Activated CD8-positive, alpha-beta memory T cell treated with anti-CD3 and anti-CD28 coated beads, Interleukin-2, amount 50 U/mL, for 48 hours (primary cell): ENCODE measurements at places on chromosomes 6 and 20.
A peak's percentile ranks its signal among the peaks of the same experiment; 100 is the strongest.

DNA sequence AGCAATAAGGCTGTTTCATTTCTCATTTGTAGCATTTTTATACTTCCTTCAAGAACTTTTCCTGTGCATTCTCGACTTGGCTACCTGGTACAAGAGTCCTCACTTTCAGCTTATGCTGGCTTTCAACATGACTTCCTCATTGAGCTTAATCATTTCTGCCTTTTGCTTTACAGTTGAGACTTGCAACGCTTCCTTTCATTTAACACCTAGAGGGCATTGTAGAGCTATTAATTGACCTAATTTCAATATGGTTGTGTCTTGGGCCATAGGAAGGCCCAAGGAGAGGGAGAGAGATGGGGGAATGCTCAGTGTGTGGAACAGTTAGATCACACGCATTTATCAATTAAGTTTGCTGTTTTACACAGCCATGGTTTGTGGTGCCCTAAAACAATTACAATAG, 37.2 kb downstream of the SLC22A2 start:
- DNase-seq, result no peak

- no peak for DNase-seq
Observed at GRCh38 chr20:53699906-53700305, 106.3 kb upstream of the ZNF217 start.

DNA sequence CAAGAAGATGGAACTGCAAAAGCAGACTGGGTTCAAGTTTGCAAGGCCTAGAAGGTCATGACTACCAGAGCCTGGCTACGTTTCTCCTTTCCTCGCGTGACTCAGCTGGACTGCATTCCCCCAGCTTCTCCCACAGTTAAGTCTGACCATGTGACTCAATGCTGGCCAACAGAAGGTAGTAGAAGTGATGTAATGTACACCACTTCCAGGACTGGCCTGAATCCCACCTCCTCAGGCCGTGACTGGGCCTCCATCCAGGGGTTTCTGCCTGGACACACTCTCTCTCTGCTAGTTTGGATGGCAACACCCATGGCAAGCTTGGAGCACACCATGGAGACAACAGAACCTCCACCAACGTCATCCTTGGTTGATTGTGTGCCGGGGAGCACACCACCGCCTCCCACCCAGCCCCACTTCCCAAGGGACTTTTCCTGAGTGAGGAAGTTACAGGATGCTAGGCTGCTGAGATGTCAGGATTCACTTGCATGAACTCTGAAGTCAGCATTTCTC, 112.0 kb upstream of the CDYL start:
- DNase-seq, result no peak

DNA sequence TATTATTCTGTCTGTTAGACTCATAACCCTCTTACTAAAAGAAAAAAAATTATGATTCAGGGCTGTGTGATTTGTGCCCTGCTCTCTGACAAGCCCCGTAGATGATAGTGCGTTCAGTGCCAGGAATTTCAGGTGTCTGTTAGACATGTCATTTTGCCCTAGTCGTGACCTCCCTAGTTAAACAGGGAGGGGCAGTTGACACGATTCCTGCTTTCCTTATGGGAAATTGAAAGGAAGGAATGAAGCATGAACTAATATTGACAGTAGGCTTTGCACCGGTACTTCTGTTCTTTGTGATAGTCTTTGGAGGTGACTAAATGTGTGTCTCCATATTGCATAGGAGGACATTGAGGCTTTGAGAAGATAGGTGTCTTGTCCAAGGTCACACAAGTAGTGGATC, 26.3 kb downstream of the RPRD1B start:
- DNase-seq, result no peak

GRCh38 chr20:32972181-32973076, 31.8 kb downstream of the SUN5 start:
- peak; percentile 82 for DNase-seq

DNA sequence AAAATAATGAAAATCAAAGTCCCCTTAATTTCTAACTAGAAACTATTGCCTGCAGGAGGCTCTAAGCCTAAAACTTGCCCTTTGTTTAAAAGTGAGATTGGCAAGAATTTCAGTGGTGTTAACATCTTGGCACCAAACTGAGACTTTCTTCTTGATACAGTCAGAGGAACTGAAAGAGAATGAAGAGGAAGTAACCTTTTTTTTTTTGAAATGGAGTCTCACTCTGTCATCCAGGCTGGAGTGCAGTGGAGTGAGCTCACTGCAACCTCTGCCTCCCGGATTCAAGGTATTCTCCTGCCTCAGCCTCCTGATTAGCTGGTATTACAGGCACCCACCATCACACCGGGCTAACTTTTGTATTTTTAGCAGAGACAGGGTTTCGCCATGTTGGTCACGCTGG, 3.6 kb downstream of the DOP1A start:
- DNase-seq, result no peak

- DNase-seq, result no peak
Observed at GRCh38 chr20:12404941-12405340, 487.2 kb downstream of the BTBD3 start.

- DNase-seq, result no peak
Observed at GRCh38 chr20:46416839-46417238, 10.4 kb upstream of the ELMO2 start.

DNA sequence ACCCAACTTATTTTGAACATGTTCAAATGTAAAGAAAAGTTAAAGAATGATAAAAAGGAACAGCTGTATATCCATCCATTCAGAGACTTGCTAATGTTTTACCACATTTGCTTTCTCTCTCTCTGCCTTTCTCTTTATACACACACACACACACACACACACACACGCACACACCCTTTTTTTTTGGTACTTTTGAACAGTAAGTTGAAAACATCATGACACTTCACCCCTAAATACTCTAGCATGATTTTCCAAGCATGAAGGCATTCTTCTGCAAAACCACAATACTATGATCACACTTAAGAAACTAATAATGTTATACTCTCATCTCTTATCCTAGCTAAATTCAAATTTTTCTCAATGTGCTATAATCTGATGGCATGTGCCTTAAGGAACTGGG, 192.3 kb downstream of the UTRN start:
- no peak for DNase-seq

DNA sequence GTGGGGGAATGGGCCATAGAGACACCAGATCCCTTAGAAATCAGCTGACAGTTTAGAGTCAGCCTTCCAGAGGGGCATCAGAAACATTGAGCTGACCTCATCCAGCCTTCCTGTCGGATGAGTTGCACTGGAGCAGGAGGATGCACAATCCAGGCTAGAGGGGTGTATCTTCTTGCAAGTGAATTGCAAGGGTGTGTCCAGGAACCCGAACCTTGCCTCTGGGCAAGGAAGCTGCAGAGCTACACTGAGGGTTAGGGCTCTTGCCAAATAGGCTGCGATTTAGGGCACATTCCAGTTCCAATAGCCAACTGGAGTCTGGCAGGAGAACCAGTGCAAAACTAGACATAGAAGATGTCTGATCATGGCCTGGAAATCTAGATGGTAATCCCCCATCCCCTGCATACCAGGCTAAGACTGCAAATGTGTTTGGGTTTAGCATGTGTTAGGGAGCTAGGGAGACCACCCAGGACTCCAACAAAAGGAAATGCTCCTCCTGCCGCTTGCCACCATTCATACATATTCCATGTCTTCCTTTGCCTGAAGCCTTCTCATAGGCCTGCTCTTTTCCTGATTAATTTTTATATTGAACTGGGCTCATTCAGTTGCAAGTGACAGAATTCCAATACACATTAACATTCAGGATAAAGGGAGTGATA, 6.3 kb upstream of the UTRN start:
- DNase-seq, result no peak

DNA sequence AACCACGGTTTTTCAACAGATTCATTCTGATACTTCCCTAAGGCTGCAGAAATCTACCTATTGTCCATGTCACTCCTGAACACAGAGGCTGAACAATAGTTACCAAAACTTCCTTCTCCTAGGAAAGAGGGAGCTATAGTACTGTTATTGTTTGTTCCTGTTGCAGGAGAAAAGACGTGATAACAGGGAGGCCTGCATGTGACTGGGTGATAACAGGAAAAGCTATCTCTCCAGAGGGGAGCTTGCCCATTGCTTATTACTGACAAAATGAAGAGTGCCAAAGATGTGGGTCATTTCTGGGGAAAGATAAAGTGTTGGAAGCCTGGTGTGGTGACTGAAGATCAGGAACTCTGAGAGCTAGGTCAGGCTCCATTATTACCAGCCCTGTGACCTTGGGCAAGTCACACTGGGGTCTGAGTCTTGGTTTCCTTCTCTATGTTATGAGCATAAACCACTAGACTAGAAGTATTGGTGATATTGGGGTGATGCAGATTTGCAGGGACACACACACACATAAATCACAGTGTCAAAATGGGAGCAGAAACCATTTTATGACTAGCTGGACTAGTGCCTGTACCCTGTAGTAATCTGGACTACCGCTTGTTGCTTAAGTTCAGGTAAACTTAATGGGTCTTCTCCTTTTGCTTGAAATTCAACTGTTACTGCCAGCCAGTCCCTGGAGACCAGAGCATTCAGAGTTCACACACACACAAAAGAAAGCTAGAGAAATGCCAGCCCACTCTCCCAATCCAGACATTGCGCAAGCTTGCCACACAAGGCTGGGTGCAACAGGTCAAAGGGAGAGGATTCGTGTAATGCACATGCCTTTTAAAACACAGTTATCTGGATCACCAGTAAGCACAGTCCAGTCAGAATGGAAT, 136.0 kb upstream of the CNR1 start:
- DNase-seq, result no peak

GRCh38 chr20:44219791-44220190, 9.2 kb upstream of the OSER1 start:
- DNase-seq, result no peak

DNA sequence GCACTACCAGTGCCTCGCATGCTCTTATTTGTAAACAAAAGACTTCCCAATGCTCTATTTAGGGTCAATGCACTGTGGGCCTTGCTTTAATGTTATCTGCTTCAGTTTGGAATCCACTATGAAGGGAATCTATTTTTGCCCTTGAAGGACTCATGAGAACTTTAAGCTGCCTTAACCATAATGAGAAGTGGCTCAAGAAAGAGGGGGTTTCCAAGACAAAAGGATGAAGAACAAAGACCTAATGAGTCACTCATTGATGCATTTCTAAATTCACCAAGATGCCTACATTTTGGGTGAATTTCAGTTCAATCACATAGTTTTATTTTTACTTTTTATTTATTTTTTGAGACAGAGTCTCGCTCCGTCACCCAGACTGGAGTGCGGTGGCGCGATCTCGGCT, 228.2 kb downstream of the LY86 start:
- DNase-seq, result no peak

DNA sequence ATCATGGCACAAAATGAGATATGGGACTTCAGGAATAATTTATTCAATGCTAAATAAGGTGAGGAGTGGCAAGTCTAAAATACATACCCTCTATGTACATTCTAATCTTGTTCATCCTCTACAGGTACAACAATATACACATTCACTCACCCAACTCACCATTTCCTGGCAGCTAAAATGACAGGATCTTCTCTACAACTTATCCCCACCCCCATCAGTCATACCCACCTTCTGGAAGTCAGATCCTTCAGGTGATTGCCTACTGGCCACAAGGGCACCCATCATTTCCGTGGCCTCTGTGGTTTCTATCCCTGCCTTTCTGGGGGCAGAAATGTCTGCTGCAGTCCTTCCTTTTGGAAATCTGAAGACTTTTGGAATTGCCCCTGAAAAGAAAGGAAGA, 22.8 kb upstream of the CRIP3 start:
- DNase-seq, result no peak

DNA sequence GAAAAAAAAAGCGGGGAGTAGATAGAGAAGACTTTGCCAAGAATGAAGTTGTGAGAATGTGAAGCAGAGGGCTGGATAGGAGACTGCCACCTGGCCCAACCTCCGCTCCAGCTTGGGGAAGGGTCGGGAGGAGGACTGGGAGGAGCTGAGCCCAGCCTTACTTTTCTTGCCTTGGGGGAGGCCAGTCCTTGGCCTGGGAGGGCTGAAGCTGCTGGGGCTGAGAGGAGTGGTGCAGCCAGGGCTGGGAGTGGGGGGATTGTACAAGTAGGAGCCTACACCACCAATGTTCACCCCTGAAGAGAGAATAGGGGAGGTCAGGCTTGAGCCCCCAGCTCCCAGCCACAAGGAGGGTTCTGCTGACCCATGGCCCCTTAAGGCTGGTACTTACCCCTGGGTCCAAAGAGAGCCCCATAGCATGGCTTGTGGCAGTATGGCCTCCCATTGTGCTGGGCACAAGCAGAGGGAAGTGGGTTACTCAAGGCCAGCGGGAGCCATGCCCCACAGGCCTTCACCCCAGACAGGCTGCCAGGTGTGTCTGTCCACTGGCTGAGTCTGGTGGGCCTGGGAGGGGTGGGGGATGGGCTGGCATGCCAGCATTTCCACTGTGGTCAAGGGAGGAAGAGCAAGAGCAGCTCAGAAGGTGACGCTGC, 1.1 kb downstream of the CRIP3 start:
- DNase-seq, result no peak

DNA sequence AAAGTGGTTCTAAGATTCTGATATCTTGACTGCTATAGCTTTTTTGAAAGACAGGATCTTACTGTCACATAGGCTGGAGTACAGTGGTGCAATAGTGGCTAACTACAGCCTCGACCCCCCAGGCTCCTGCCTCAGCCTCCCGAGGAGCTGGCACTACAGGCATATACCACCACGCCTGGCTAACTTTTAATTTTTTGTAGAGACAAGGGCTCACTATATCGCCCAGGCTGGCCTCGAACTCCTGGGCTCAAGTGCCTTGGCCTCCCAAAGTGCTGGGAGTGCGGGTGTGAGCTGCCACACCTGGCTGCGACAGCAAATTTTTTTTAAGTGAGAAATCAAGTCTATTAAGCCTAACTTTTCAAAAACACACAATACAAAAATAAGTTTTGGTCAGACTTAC, 106.6 kb downstream of the NOL4L start:
- DNase-seq, result no peak

- peak; percentile 73 for DNase-seq
Observed at GRCh38 chr6:45677381-45678284, 299.9 kb upstream of the SUPT3H start.

- DNase-seq, result peak; percentile 90
Observed at GRCh38 chr6:107674995-107675738, 148.9 kb downstream of the SCML4 start.

DNA sequence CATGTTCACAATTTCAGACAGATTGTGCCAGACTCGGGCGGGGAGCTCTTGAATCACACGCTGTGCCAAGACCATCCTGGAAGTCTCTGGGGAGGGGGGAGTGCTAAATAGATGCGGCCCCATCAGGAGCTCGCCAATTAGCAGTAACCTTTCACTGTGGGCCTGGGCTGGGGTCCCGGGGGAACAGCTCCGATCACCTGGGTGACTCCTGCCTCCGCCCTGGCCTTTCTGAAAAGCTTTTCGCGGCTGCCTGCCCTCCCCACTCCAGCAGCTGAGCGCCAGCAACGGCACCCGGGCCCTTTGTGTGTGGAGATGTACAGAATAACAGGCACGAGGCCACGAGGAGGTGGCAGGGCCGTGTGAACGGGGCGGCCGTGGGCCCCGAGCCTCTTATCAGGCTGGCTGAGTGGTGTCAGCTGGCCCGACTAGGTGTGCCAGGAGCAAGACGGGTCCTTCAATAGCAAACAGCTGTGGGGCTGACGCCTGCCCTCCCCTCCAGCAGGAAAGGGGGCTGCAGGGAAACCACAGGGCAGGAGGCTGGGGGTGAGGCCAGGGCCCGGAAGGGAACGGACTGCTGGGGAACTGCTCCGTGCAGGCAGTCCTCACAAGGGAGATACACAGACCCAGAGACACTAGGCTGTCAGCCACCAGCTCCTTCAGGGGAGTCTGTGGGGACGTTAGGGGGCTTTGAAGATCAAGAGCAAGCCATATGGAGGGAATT, 56.8 kb downstream of the NOL4L start:
- DNase-seq, result no peak
